ENCODE measurements at places on chromosomes 13 and 19.

DNA sequence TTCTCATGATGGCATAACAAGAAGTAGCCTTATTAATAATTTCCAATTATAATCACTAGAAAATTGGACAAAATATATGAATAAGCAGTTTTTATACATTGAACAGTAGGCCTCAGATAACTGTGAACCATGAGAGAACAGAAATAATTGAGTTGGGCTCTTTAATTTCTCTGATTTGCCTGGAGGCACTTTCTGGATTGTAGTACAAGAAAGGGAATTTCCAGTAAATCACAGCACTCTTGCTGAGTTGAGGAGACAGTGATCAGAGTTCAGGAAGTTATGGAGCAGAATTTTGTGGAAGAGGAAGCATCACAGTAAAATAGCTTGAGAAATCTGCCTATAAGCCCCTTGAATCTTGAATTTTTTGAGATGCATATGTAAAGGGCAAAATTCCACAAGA, 216.2 kb downstream of the MAB21L1 start:
- no peak for DNase-seq

DNA sequence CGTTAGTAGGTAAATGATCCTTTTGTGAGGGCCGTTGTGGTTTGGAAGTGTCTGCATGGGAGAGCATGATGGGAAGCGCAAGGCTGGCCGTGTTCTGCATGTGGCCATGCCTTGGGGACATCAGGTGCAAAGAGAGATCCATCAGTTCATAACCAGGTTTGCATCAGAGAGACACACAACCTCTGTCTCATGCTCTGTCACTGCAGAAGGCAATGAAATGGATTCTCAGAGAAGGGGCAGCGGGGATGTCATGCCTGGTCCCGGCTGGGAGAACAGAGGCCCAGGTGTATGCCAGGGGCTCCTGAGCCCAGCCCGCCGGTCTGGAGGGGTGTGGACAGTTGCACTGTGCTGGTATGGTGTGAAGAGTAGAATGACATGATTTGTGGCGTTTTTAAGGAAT, 60.2 kb downstream of the GGACT start:
- DNase-seq: no peak

DNA sequence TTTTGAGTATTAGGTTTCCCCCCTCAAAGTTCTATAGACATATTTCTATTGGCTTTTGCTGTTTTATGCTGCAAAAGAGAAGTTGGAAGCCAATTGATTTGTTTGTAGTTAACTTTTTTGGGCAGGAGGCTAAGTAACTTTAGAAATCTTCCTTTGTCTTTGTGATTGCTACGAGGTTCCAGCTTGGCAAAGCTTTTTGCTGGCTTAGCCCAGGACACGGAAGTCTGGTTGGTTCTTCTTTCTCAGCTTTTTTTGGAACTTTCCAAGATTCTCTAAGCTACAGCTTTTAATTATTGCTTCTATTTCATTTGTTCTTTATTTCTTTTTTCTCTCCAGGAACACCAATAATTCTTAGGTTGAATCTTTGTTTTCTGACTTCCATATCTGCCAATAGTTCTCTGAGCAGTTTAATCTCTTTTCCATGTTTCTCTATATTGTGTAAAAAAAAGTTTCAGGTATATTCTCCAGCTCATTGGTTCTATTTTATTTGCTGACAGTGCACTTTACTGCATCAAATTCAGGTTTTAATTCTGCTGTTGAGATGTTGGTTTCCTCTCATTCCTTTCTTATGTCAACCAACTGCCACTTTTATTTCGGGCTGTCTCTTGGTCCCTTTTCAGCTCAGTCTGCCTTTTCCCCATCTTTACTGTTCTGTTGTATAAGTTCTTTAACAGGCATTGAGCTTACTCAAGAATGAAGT, 27.8 kb downstream of the MBNL2 start:
- no peak for DNase-seq

- DNase-seq: no peak
These were observed 751 bp downstream of the GRAMD1A start for GRCh38 chr19:35000647-35001501.

- DNase-seq: no peak
These were observed 79.2 kb upstream of the UQCRFS1 start for GRCh38 chr19:29292153-29292552.

DNA sequence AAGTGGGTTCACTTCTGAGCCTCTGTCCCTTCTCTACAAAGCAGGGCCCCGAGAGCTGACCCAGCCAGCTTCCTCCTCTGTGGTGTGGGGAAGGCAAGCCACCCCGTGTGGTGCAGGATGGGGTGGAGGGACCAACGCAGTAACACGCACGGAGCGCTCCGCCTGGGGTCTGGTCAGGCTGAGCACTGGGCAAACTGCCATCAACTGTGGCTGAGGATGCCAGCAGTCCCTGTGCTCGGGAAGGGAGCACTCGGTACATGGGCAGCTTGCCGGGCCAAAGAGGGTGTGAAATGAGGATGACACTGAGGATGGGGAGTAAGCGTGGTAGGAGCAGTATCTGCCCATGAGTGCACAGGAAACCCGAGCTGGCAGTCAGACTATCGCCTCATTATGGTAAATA, 7.6 kb upstream of the GMIP start:
- no peak for DNase-seq

- DNase-seq: no peak
These were observed 86.1 kb downstream of the TEX26 start for GRCh38 chr13:31018511-31018910.

GRCh38 chr13:111663505-111663904, 343.1 kb downstream of the TEX29 start:
- DNase-seq: no peak

- DNase-seq: no peak
These were observed 26.2 kb upstream of the TMEM160 start for GRCh38 chr19:47074621-47075020.

GRCh38 chr19:4774136-4774535, 17.4 kb upstream of the FEM1A start:
- DNase-seq: no peak

- no peak for DNase-seq
These were observed 8.6 kb downstream of the ZSCAN5A start for GRCh38 chr19:56306016-56306415.

GRCh38 chr13:43074824-43075510, 51.6 kb downstream of the DNAJC15 start:
- no peak for DNase-seq

DNA sequence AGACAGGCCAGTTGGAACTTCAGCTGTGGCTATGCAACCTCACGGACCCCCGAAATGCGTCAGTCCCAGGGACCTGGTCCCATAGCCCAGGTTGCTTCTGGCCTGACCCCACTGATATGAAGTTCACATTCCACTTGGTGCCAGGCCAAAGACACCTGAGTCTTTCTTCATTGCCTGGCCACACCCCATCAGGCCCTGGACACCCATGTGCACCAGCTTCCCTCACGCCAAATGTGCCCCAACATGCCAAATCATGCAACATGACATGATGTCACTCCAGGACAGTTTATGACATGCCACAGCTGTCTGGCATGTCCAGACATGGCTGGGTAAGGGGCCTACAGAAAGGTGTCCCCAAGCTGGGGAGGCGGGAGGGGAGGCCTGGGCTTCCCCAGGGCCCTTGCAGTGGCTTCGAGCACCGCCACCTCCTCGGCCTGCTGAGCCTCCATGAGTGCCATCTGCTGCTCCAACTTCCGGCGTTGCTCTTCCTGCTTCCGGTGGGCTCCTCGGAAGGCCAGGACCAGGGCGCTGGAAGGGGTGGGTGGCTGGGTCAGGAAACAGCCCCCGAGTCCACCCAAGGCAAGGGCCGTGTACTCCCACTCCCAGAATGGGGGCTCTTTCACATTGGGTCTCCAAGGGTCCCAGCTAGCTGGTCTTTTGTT, 4.3 kb upstream of the NR2F6 start:
- DNase-seq: no peak

- DNase-seq: no peak
These were observed 15.0 kb downstream of the SPPL2B start for GRCh38 chr19:2343289-2343982.

DNA sequence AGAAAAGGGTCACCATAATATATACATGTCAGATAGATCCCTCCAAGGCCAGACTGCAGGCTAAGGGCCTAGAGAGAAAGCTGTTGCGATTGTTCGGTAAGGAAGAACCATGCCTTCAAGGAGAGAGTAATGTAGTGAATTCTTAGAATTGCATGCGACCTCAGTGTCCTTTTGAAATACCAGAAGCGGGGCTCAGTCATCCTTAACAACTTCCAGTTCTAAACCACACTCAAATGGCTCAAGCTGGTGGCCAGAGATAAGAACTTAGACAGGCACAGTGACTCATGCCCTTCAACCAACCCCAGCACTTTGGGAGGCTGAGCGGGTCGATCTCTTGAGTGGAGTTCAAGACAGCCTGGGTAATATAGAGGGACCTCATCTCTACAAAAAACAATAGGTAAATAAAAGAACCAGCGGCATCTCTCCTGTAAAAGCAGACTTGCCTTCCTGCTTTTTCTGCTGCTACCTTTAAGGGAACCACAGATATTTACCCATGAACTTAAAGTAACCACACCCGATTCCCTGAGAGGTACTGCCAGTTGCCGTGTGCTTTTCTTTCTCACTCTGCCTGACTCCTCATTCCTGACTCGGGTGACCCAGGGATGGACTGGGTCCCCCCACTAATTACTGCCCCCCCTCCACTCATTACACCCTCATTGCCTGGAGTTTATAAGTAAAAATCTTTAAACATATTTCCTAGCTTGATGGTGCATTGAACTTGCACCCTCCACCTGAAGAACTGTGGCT, 15.4 kb upstream of the SIGLEC6 start:
- DNase-seq: no peak

DNA sequence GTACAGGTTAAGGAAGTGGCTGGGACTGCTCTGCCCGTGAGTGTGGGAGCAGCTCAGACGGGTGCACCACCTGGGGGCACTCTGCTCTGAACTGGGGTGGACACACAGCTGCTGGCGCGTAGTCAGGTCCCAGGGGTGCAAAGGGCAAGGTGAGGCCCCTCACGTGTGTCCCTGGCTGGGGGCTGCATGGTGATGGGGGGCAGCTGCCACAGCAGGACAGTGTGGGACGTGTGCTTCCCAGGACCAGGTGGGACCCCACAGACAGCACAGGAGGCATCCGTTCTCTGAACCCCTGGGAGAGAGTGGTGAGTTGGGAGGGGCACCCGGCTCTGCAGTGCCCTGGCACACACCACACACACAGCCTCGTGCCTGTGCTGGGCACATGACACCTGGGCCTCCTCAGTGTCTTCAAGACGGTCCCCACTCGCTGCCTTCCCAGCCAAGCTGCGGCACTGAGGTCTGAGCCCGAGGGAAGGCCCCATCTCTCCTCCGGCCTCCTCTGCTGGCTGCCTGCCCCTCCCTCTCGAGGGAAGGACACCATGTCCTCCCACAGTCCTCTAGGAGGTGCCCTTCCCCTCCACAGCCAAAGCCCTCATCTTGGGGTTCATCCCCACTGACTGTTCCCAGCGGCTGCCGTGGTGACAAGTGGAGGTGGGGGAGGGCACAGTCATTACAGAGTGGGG, 24.7 kb downstream of the CILP2 start:
- peak; percentile 5 for DNase-seq

- no peak for DNase-seq
These were observed 51.8 kb downstream of the GADD45B start for GRCh38 chr19:2527686-2528085.

DNA sequence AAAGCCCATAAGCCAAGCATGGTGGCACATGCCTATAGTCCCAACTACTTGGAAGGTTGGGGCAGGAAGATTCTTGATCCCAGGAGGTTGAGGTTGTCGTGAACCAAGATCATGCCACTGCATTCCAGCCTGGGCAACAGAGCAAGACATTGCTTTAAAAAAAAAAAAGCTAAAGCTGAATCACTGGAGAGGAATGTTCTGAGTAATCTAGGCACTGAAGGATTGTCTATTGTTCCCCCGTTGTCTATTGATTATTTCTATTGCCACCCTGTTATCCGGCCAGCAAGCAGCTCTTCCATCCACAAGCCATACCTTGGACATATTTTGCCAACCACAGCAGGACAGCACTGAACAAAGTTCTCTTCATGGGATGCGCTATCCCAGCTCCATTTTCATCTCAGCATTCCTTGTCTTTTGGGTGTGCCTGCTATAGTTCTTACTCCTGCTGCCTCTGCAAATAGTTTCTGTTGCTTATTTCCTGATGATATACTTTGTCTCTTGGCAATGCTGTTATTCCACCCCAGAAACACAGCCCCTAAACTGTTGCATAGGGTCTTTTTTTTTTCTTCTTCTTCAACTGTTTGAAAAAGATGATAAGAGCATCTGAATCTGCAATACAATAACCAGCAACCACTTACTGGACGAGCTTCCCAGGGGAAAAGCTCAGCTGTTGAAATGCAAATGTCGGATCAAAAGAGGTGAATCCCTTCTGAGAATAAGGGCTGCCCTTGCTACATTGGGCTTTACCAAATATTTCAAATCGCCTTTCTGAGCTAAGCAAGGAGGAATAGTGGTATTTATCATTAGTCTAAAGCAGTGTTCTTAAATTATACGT, 22.2 kb upstream of the SIAH3 start:
- DNase-seq: no peak

GRCh38 chr13:44619651-44620050, 43.5 kb upstream of the TSC22D1 start:
- DNase-seq: no peak

GRCh38 chr13:50106559-50106958, 91.3 kb downstream of the KCNRG start:
- DNase-seq: no peak

DNA sequence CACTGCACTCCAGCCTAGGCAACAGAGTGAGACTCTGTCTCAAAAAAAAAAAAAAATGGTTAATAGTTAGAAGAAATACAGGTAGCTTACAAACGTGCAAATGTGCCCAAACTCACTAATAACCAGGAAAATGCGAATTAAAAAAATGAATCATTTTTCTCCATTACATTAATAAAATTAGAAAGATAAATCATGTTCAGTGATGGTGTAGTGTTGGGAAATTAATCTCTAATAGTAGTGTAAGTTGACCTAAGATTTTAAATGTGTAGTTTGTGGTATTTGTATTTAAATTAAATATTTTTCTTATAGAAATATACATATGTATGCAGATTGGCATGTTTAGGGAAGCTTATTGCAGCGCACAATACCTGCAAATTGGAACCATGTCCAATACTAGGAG, 57.6 kb downstream of the PCCA start:
- no peak for DNase-seq

DNA sequence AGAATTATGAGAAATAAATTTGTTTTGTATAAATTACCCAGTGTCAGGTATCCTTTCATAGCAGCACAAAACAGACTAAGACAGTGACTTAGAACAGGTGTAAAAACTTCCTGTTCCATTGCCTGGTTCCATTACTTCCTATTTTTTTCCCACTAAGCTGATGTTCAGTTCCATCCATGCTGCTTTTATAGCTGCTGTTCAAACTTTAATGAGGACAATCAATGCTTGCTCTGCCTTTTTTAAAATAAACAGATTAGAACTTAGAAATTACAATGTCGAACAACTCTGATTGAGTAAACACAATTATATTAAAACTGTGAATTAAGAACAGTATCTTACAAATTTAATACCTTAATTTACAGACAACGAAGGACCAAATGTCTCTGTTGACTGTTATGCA, 818.9 kb downstream of the OLFM4 start:
- DNase-seq: no peak

GRCh38 chr13:97726664-97727280, 226.7 kb upstream of the IPO5 start:
- DNase-seq: no peak

- no peak for DNase-seq
These were observed 304.1 kb downstream of the PCDH20 start for GRCh38 chr13:61111529-61111928.

Data from stimulated activated CD8-positive, alpha-beta memory T cell treated with anti-CD3 and anti-CD28 coated beads, Interleukin-7, amount 100 ng/mL, for 1 hour (primary cell).